Stimulated activated CD8-positive, alpha-beta memory T cell treated with anti-CD3 and anti-CD28 coated beads, Interleukin-15, amount 100 ng/mL, for 4 hours (primary cell): ENCODE measurements at places on chromosomes 7 and 10.

GRCh38 chr7:1291845-1292765, 59.4 kb downstream of the UNCX start:
- no peak for DNase-seq

DNA sequence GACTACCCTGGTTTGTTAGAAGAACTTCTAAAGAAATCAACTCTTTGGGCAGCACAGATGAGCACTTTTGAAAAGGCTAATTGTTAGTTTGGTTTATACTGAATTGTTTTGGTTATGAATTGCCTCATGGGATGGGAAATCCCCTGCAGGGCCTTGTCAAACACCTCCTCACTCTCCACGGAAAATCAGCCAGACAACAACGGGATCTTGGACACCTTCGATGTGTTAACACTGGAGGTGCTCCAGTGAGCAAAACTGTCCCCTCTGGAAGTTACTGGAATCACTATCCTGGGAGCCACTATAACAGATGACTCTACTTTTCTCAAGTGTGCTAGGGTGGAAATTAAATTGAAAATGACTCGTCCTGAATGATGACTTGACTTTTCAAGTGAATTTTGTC, 38.7 kb downstream of the CDK6 start:
- DNase-seq = no peak

DNA sequence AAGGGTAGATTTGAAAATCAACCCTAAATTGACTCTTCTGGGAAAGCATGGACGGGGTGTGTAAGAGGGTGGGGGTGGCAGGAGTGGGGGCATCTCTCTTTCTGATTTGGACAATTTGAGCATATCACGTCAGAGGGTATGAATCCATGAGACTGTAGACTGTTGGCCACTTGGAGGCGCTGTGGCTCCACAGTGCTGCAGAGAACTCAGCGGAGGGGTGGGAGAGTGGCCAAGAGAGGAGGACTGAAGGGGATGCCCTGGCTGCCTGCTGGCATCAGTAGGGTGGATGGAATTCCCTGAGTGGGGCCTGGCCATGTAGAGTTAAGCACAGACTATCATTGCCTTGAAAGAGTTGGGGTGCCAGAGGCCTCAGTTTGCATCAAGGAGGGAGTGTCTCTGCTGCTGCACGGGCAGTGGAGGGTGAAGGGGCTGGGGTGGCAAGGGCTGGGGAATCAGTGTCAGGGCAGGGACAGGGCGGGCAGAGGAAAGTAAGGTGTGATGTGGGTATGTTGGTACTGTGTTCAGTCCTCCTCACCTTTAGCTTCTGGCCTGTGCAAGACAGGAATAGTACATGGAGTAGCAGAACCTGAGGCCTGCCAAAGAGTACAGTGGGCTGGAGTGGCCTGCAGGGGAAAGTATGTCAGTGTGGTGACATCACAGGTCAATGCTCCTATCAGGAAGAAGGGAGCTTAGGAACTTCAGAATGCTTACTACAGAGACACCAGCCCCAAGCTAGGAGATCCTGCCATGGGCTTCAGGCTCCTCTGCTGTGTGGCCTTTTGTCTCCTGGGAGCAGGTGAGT, 133.5 kb upstream of the PRSS58 start:
- no peak for DNase-seq

GRCh38 chr10:71214641-71215559, 2.5 kb downstream of the UNC5B start:
- DNase-seq = no peak

DNA sequence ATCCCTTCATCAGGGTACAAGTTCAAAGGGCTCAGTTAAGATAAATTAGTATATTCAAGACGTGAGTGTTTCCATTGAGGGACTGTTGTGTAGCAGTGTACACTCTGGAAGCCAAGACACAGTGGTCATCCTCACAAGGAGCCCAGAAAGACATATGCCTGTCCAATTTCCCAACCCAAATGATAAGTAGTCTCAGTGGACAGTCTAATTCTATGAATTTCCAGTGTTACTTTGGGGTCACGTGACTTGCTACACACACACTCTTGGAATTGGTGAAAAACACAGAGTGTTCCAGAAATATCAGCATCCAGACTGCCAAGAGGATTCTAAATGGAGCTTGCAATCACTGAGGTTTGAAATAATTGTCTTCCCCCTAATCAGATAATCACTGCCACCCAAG, 365.1 kb downstream of the WDR11 start:
- DNase-seq = no peak

DNA sequence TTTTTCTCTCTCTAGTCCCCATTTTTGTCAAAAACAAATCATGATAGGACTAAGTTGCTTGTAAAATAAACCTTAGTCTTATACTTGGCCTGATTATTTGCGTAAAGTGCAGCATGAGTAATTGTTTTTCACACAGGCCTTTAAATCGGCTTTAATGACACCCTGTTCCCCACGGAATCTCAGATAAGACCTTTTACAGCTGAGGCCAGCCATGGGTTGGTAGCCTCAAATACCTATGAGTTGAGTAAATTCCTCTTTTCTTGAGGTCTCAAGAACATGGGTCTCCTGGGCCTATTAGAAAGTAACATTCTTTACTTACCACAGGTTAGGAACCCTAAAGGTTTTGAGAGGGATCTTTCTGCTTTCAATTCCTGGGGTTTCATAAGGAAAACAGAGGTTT, 761.0 kb upstream of the PHF14 start:
- no peak for DNase-seq

GRCh38 chr7:6648815-6649104, 11.6 kb downstream of the ZNF316 start:
- no peak for DNase-seq

- DNase-seq = no peak
Measured at GRCh38 chr10:9382533-9382866, 1328.0 kb downstream of the GATA3 start.

GRCh38 chr10:11609052-11609451, 2.4 kb downstream of the USP6NL start:
- DNase-seq = no peak

DNA sequence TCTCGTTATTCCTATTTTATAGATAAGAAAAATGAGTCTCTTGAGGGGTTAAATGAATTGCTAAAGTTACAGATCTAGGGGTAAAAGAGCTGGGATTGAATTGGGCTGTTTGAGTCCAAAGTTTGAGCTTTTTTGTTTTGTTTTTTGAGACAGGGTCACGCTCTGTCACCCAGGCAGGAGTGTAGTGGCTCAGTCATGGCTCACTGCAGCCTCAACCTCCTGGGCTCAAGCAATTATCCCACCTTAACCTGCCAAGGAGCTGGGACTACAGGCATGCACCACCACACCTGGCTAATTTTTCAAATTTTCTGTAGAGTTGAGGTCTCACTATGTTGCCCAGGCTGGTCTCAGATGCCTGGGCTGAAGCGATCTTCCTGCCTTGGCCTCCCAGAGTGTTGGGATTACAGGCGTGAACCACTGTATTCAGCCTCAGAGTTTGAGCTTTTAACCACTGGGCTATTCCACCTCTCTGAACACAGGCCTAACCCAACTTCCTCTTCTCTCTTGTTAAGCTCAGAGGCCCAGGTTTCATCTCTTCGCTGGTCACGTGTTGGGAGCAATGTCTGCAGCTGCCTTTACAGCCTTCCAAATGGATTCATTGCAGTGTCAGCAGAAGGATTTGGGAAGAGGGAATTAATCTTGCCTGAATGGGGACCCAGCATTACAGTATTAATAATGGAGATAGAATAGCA, 8.0 kb downstream of the SUFU start:
- no peak for DNase-seq

DNA sequence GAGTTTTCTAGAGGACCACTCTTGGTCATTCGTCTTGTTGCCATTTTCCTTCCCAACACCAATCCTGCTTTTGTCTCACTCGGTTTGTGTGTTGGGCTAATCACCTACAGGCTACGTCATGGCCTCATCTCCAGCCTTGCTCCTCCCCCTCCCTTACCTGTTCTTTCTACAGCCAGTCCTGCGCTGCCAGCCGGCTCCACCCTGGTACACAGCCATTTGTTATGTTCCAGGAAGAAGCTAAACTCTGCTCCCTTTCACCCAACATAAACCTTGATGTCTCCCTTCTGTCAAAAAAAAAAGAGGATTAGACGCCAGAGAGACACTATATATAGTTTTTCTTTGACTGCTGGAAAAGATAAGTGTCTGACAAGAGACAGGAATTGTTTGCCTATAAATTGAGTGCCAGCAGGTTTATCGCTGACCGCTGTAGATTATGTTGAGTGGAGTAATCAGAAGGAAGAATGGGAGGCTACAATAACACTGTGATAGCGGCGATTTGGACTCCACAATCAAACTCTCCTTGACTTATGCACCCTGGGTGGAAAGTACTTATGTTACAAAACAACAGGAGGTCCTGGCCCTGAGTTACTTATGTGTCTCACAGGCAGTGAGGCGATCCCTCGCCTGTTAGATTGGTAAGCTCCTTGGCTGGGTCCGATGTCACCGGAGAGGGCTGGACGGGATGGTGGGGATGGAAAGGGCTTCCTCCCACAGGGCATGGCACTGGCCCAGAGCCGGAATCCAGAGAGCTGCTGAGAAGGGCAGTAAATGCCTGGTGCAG, 171.3 kb upstream of the BMPER start:
- DNase-seq = no peak

- no peak for DNase-seq
Measured at GRCh38 chr10:49831352-49832035, 69.4 kb upstream of the OGDHL start.

DNA sequence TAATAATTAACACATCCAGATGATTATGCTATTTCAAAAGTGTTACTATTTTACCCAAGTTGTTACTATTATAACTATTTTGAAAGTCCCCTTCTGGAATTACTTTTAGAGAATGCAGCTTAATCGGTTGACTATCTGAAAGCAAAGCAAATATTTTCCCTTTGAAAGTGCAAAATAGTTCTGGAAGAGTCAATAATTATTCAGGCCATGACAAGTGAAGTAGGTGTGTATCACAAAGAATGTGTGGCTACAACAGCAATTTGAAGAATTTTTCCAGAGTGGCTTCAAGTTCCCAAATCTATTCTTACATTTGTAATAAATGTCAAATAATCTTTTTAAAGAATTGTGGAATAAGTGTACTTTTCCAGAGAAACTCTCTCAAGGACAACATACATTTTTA, 42.8 kb downstream of the RNLS start:
- DNase-seq = no peak

GRCh38 chr7:25860275-25861163, 291.5 kb upstream of the NFE2L3 start:
- DNase-seq = no peak

DNA sequence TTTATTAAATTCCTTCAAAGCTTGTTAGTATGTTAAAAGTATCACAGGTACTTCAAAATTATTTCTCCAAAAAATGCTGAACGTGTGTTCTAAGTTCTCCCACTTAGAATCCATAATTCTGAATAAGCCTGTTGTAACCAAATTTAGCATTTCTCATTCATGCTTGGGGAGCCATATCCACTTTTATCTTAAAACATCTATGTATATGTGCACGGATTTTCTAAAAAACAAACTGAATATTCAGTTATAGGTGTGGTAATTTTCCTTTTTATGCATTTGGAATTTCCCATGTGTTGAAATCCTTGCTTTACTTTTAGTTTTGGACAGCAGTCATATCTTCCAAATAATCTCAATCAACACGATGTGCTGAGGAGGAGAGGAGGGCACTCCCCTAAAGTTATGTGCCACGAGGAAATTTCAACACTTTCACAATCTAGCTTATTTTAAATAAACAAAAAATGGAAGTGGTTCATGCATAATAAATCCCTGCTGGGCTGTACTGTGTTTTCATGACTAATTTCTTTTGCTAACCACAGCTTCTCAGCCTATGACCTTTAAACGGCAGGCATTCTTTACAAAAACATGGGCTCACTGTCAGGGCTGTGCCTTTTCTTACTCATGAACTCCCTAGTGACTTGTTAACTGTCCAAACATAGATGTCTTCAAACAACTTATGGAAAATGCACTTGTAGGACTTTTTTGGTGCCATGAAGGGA, 380.3 kb upstream of the SEMA3C start:
- DNase-seq = no peak

DNA sequence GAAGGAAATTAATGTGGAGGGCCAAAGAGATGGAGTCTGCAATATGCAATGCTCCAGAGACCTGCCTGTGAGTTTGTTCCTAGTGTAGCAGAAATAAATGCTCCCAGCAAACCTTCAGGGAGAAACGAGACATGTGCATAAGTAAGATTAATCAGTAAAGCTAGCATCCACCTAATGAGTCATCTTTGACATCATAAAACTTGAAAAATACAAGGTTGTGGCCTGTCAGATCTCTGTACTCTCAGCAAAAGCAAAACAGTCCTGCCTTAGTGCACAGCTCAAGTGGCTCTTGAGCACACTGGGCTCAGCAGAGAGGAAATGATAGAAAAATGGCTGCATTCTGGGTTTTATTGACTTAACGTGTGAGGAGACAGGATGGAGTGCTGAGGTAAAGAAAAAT, 32.5 kb upstream of the ERCC6 start:
- DNase-seq = no peak

DNA sequence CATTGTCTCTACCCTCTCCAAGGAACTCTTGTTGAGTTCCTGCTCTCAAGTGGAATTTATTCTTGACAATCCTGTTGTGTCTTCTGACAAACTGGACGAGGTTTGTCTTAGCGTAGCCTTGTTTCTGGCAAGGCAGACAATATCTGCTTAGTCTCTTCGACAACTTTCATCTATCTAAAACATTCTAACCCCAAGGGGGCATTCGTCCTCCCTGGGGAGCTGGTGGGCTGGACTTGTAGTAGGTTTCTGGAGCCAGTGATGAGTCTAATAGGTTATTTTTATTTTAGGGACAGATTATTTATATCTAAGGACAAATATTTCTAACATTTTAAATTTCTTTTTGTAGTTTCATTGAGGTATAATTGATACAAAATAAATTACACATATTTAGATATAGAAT, 7.3 kb upstream of the C10orf120 start:
- no peak for DNase-seq

- DNase-seq = no peak
Measured at GRCh38 chr10:60040014-60040662, 133.8 kb upstream of the CCDC6 start.
